GM06990 (cell line): ENCODE measurements at places on chromosomes 7 and 10.

DNA sequence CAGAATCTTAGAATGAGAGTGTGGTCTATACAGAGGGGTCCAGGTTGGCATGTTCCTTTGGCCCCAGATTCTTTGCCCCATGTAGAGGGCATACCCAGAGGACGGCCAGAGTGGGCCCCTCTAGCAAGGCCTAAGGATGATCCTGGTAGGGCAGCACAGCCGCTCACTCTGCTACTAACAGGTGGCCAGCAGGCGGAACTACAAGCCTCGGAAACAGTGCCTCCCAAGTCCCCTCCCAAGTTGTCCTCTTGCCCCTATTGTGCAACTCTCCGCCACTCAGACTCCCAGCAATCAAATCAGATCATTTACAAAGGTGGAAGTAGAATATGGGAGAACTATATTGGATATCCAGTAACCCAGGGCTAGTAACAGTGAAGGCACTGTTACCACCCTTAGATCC lies 107.4 kb downstream of the STRA8 start:
- DNase-seq = no peak

DNA sequence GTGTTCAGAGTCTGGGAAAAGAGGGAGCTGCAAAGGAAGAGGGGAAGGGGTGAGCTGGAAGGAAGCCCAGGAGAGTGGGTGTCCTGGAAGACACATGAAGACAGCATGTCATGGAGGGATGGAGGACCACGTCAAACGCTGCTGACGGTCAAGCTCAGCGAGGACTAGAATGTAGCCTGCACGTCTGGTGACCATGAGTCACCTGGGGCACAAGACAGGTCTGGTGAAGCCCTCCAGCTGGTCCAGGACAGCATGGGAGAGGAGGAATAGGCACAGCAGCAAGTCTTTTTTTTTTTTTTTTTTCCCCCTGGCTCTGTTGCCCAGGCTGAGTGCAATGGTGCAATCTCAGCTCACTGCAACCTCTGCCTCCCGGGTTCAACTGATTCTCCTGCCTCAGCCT lies 19.6 kb upstream of the AMZ1 start:
- DNase-seq = no peak

DNA sequence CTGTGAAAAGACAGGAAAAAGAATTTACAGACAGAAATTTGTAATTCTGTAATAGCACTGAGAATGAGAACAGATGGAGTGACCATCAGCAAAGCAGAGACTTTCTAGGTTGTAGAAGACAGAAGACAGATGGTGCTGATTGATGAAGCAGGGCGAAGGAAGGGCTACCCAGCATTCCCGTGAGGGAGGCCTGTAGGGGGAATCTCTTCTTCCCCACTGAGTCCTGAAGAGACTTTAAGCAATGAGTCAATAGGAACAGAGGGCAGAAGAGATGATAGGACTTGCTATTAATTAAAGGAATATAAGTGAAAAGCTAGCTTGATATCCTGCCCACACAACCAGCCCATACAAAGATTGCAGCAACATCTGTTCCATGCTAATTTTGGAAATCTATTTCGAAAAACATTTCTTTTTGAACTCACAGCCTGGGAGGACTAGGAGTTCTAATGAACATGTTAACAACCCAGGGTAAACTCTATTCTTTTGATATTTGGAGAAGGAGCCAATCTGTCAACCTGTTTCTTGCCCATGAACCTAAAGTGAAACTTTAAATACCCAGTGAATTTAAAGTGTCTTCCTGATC lies 44.1 kb downstream of the RALA start:
- no peak for DNase-seq

DNA sequence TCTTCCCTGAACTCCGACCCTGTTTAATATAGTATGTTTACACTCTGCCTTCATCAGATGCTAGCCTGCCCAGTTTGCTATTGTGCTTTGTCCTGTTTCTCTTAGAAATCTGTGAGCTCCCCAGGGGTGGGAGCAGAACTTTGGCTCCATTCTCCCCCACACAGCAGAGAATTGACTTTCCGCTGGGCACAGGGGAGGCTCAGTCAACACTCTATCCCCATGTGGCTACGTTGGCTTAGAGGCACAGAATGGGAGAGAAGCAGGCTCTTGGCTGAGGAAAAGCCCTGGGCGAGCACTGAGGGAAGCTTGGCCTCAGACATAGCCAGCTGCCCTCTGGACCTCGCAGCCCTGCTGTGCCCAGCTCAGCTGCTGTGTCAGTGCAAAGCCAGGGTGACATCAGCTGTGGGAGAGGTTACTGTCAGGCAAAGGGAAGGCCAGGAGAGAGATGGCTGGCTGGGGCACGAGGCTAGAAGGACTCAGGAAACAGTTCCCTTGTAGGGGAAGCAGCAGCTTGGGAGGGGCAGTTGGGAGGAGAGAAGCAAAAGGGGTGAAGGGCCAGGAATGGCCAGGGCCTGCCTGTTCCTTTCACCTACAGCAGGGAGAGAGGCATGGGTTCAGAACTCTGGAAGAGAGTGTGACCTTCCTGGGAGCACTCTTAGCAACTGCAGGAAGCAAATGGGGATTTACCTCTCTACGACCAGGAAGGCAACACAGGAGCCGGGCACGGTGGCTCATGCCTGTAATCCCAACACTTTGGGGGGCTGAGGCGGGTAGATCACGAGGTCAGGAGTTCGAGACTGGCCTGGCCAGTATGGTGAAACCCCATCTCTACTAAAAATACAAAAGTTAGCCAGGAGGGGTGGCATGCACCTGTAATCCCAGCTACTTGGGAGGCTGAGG lies 5.8 kb upstream of the SCD start:
- no peak for DNase-seq

GRCh38 chr7:139075871-139076686 lies 33.4 kb downstream of the ZC3HAV1 start:
- no peak for DNase-seq

- DNase-seq = no peak
Measured at GRCh38 chr10:132350946-132351345, 19.0 kb downstream of the LRRC27 start.
